ENCODE measurements at places on chromosomes 5 and 9.

GRCh38 chr5:130995254-130995515 lies 169.9 kb downstream of the HINT1 start:
- no peak for DNase-seq

DNA sequence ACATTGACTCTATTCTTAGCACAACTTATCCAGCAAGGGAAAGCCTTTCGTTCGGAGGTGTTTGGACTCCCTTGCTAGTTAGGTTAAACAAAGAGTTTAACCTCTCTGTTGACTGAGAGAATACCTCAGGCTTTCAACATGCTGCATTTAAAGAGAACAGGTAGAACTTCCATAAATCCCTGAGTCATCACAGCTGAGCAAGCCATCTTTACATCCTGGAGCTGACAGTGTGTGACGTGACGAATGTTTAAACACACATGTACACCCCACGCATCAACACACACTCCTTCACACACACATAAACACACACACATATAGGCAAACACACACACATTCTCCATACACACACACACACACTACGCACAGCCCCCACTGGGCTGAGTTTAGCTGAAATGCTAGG lies 152.8 kb downstream of the ADAMTS12 start:
- no peak for DNase-seq

DNA sequence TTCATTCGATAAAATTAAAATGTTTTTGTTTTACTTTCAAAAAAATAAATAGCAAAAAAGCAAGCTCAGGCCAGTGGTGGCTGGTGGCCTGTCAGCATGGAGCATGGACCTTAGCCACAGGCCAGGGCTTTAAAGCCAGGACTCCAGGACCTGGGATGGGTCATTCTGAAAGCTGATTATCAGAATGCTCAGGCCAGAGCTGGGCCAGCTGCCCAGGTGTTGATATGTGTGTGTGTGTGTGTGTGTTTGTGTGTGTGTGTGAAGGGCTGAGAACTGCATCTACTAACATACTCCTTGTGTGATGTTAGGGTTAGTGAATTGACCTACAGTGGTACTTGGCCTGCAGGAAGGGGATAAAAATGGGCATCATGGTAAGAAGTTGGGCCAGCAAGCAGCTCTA lies 21.5 kb downstream of the PALM2AKAP2 start:
- no peak for DNase-seq

- DNase-seq: peak; percentile 47
Measured at GRCh38 chr9:3181049-3181953, 337.4 kb upstream of the PUM3 start.

DNA sequence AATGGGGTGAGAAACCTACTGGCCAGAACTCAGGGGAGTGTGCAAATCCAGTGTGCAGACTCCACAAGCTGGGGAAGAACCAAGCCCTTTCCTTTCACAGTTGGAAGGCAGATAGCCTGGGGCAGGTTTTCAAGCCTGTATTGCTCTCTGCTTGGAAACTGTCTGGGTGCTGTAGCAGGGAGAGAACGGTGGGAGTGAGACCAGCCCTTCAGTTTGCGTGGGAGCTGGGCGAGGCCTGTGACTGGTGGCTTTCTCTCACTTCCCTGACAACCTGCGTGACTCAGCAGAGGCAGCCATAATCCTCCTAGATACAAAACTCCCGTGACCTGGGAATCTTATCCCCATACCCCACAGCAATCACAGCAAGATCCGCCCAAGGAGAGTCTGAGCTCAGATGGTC lies 44.9 kb upstream of the SNCAIP start:
- no peak for DNase-seq

GRCh38 chr9:70125621-70126263 lies 82.1 kb downstream of the MAMDC2 start:
- no peak for DNase-seq

- no peak for DNase-seq
Measured at GRCh38 chr5:92435781-92436180, 1052.7 kb upstream of the ARRDC3 start.

- no peak for DNase-seq
Measured at GRCh38 chr5:177306674-177307543, 3.3 kb downstream of the PRELID1 start.

DNA sequence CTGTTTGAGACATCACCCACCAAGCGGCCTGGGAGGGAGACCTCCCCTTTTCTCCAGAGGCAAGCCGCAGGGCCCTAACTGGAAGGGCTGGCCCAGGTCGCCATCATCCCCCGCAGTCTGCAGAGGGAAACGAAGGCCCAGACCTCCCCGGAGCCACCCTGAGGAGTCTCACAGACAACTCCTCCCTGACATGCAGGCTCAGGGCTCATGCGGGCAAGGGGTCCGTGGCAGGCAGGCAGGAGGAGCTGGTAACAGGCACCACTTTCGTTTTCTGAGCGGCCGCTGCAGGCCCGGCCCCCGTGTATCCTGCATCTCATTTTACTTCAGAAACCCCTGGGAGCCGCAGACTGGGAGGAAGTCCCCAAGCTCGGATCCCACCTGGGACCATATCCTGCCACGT lies 192.0 kb upstream of the PPP1R26 start:
- DNase-seq: no peak

GRCh38 chr5:130216286-130216685 lies 312.0 kb downstream of the CHSY3 start:
- no peak for DNase-seq

DNA sequence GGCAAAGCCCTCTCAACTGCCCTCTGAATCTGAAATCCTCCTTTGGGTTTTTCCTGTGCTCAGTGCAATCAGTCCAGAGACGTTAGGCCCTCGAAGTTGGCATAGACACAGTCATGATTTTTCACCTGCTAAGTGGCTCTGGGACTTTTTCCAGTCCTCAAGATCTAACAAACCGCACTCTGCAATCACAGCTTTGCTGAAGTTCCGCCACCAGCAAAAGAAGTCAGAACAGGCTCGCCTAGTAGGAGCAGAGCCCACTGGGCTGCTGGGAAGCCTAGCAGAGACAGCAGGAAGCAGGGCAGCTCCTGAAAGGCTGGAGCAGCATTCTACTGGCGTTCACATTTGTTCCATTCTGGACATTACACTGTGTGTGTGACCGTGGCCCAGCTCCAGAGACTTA lies 222.8 kb upstream of the KIF2A start:
- no peak for DNase-seq

DNA sequence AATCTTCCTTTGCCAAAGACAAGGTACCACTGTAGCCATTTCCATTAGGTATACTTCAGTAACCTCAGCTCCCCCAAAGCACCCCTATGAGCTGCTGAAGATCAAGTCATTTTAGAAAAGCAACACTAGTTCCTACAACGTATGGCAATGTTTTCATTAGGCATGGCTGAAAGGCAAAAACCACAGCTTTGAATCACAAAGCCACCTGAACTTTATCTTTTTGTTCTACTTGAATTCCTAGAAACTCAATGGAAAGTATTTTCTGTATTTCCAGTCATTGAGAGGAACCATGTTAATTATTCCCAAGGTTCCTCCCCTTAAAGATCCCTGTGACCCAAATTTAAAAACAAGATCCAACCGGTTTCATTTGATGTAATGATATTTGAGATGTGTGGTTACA lies 152.1 kb downstream of the EFNA5 start:
- DNase-seq: no peak

GRCh38 chr5:80502800-80503199 lies 14.9 kb downstream of the FAM151B start:
- DNase-seq: no peak

DNA sequence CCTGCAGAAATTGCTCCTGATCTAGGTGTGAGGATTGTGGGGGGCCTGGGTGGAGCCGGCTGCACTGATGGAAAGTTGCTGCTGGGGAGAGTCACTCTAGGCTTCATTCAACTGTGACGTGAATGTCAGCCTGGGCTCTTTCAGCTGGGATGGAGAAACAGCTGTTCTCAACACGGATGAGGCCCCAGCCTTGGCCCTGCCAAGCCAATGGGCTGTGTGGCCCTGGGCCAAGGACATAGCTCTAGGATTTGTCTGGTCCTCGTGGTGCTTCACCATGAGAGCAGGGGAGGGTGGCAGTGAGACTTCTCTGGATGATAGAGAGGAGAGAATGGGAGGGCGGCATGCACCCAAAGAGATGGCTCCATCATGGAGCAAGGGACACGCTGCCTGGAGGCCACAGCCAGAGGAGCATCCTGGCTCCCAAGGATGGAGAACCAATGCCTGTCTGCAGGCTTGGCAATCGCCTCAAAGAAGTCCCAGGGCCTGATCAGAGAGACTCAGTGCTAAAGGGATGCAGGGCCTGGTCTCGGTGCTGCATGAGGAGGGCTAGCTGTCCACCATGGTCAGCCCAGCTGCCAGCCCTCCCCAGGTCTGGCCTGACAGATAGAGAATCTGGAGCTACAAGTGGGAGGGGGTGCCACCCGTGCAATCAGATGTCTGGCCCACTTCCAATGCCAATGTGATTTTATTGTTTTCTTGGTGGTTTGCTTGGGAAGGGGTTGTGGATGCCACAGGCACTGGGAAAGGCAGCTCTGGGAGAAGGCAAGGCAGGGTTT lies 141.0 kb downstream of the GADD45G start:
- DNase-seq: no peak

DNA sequence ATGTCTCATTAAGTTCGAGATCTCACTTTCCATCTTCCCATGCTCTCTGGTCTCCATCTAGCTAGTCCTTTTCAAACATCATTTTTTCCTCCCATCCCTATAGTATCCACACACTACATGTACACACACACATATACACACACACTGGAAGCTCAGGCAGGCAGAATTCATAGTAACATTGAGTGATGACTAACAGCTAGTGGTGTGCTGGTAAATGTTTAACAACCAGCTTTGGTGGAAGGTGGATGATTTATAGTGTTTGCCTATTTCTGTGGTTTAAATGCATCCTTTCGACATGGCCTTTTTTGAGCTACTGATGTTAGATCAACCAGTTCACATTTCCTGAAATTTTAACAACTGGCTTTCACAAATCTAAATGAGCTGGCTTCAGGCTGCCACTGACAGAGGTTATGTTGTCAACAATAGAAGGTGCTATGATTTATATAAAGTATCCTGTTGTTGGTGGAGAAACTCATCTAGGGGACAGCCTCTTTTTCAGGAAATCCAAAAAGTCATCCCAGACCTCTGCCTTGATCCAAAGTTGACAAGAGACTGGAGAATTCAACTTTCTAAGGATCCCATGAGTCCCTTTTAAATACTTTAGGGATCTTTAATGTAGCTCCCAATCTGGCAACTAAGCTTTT lies 117.8 kb downstream of the CCDC192 start:
- DNase-seq: no peak

DNA sequence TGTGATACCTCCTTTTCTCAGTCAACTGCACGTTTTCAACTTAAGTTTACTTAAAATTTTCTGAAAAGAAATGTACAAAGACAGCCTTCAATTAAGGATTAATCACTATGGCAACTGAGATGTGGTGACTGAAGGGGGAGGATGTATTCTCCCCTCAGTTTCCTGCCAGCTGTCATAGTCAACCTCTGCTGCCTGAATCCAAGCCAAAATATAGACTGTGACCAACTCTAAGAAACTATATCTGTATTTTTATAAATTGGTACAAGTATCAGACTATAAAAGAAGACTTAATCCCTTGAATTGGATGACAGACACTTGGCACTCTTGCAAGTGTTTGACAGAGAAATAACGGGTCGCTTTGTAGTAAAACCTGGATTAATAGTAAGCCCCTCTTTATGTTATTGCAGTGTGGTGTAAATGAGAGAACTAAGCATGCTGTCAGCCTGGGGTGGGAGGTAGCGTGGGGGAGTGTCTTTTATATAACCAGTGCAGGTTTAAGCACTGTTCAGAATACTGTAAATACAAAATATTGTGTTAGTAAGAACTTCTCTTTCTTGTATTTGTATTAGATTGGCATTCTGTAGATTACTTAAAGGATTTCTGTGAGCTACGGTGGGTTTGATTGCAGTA lies 106.4 kb downstream of the ERCC6L2 start:
- DNase-seq: no peak

DNA sequence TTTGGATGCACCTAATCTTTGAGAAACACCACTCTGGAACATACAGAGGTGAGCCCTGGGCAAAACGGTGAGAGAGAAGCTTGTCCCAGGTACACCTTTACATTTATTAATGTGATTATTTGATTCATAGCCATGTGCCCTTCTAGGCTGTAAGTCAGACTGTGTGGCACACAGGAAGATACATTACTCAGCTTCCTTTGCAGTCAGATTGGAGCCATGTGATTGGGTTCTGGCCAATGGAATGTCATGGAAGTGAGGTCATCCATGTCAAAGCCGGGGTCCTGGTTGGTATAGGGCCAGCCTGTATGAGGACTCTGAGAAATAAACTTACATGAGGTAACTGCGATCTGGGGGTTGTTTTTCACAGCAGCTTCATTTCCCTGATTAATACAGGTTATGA lies 106.8 kb upstream of the CD180 start:
- no peak for DNase-seq

- DNase-seq: no peak
Measured at GRCh38 chr9:101246691-101247090, 138.1 kb downstream of the BAAT start.

DNA sequence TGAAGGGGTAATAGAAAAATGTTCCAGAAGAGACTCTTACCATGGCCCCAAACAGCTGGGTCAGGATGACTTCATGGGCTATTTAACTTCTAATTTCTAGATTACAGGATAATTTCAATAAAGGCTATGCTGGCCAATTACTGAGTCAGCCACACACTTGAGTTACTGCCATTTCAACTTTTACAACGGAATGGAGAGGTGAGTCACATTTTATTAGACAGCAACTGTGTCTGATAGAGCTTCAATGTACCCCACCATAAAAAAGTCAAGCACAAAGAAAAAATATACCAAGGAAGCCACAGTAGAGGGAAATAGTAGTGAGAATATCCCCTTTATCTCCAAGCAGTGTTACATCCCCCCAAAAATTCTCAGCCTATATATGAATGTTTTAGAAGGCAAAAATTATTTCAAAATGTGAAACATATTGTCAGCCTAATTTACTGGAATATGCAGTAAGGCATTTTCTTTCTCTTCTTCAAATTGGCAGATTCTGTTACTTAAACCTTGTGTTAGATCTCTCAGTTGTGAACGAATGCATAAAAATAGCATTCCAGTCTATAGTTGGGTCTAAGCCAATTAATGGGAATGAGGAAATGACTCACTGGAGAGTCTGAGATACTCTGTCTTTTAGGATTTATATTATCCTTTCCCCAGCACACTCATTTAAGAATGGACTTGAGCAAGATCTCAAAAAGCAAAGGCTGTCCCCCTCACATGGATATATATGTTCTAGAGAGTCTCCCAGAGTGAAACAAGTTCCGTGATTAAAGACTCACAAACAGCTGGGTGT lies 47.1 kb upstream of the RAI14 start:
- no peak for DNase-seq

DNA sequence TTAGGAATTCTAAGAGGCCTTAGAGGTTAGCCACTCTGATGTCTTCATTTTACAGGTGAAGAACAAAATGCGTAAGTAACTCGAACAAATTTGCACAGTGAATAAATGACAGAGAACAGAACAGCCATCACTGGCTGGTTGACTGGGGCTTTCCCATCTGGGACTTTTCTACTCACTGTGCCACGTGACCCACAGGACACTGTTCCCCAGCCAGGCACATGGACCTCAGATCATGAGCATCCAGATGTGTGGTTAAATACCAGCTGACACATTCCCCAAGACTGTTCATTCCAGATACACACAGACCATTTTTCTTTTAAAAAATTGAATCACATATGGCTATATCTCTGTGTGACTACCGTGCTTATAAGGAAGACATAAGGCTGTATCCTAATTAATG lies 25.8 kb upstream of the MED10 start:
- no peak for DNase-seq

Data from activated CD4-positive, alpha-beta T cell treated with anti-CD3 and anti-CD28 coated beads, Interleukin-2, Interleukin-4, amounts not matched to agents 100 ng/mL and 50 ng/mL, durations not matched to agents 16 hours and 8 hours (primary cell).